ENCODE measurements at places on chromosomes 12 and 14. TPM values are rescaled to one million over a fixed set of nuclear protein-coding genes. Genes with fewer than 3 reads are reported as not detected.

- no peak for DNase-seq
Measured at GRCh38 chr12:9342614-9343353, 134.6 kb upstream of the PZP start.

- no peak for DNase-seq
Measured at GRCh38 chr12:18595412-18595811, 142.4 kb downstream of the PLCZ1 start.

GRCh38 chr12:62642486-62642885 lies 175.9 kb downstream of the MON2 start:
- no peak for DNase-seq

GRCh38 chr12:100031836-100032235 lies 47.1 kb upstream of the ANKS1B start:
- DNase-seq = no peak

GRCh38 chr14:32938719-32939253 lies at the start of gene NPAS3:
NPAS3 (plus strand) TSS chr14:32938879.
- DNase-seq = peak; percentile 59

DNA sequence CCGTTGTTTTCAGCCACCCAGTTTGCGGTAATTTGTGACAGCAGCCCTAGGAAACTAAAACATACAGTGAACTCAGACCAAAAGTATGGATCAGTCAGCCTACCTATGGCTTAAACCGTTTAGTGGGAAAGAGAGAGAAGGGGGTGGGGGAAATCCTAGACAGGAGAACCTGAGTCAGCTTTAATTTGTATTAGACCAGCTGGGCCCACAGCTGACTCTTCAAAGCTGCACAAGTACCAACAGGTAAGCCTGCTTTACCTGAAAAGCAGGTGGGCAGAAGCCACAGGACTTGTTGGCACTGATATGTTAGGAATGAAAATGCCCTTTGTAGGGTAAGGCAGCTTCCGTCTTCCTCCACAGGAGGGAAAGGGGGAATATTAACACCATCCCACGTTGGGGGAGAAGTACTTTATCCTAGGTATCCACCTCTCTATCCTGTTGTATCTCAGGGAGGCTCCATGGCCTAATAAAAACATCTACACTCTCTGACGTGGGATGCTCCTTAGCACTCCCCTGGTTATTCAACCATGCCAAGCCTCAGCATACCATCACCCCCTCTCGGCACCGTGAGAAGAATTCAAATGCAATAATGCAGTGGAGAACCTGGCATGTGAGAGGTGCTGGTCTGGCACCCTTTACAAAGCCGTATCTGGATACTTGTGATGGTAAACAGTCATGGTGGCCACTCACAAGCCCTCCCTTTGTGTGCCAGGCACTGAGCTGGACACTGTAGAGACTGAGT lies 70.3 kb downstream of the STON2 start:
- DNase-seq = no peak

DNA sequence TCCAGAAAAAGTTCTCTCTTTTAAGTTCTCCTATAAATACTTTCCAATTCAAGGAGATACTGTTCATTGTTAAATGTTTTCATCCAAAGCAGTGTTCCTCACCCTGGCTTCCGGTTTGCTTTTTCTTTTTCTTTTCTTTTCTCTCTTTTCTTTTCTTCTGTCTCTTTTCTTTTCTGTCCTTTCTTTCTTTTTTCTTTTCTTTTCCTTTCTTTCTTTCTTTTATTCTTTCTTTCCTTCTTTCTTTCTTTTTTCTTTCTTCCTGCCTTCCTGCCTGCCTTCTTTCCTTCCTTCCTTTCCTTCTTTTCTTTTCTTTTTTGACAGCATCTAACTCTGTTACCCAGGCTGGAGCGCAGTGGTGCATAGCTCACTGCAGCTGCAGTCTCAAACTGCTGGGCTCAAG lies 75.8 kb downstream of the PPM1A start:
- no peak for DNase-seq

DNA sequence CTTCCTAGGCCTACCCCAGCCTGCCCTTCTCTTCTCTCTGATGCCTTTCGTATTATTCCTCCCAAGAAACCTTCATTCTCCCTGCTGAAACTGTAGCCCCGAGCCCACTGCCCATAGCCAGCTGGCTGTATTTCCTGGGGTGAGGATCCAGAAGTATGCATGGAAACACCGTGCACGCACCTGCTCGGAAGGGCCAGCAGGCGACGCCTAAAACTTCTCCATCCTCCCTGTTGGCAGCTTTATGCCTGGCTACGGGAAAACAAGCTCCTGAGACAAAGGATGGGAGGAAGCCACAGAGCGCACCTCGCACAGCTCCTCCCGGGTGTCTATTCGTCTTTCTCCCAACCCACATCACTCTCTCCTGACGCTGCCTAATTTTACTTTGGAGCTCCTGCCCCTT lies 69.0 kb upstream of the CAPRIN2 start:
- DNase-seq = no peak

DNA sequence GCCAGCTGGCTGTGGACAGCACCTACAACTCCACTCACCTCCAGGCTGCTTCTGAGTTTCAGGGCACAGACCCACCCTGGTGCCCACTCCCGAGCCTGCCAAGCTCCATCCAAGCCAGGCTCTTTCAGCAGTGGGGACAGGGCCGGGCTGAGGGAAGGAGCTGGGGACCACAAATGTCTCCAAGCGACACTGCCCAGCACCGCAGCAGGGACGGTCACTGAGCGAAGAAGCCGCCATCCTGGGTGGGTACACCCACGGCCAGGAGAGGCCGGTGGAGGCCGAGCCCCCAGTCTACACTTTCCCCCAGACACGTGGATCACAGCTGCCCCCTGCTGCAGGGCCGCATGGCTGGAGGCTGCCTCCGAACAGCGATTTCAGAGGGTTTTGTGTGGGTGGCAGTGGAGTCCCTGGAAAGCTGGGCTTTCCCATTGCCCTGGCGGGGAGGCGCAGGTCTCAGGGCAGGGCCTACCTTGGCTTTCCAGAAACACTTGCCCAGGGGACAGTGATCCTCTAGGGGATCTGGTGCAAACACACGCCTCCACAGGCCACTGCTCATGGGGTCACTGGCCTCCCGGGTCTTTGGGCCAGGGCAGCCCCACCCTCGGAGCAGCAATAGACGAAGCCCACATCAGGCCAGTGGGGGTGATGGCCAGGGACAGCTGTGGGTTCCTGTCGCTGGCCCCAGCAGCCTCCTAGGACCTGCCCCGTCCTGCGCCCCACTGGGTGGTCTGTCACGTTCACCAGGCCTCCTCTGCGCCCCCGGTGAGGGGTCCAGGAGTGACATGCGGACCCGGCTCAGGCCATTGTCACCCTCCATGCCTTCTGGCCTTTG lies 1.2 kb upstream of the GPR132 start:
- DNase-seq = no peak

DNA sequence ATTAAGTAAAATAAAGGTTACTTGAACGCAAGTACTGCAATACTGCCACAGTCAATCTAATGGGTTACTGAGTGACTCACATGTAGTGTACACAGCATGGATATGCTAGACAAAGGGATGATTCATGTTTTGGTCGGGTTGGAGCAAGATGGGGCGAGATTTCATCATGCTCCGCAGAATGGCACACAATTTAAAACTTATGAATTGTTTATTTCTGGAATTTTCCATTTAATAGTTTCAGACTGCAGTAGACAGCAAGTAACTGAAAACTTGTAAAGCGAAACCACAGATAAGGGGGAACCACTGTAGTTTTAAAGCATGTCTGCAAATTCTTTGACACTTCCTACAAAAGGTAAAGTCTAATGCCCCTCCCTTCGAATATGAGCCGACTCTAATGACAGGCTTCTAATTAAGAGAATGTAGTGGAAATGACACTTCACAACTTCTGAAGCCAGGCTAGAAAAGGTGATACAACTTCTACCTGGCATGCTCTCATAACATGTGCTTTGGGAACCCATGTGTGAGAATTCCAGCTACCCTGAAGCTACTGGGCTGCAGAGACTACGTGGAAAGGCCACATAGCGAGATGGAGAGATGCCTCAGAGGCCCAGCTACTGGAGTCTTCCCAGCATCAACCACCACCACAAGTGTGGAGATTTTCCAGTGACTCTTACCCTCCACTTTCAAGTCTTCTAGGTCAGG lies 13.9 kb upstream of the TCP11L2 start:
- no peak for DNase-seq

DNA sequence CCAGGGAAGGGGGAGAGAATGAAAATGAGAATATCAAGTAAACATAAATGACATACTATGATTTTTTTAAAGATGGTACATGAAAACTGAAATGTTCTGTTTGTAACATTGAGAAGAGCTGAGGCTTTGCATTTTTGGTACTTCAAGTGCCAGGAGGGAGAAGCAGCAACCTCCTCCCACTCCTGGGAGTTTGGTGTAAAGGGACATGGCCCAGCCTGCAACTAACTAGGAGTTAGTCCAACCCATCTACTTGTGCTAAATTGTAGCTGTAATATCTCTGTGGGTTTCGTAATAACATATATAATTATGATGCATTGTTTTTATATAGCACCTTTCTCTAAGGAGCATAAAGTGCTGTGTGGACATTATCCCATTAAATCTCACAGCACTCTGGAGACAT lies 517.5 kb downstream of the NELL2 start:
- DNase-seq = no peak

DNA sequence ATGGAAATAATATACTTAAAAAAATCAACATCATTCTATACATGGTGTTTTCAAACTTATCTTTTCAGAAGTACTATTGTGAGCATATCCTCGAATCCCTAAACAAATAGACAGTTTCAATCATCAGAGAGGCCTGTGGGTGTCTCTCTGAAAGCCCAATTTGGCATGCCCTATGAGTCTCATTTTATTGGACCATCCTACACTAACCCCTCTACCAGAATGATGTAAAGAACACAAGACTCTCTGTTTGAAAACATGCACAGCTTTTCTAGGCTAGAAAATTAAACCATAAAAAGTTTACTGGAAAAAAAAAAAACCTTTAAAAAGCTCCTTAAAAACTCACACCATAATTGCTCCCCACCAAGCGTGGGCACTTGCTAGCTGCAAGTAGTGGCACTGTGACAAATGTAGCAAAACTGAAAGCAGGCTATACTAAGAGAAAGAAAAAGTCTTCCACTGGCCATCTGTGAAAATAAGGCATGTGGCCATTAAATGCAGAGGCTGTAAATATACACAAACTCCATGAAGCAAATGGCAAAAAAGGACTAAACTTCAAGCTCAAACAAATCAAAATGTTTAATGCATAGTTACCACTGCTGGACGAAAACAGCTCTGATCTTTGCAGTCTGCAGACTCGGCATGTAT lies 394.2 kb downstream of the SOX5 start:
- no peak for DNase-seq

- no peak for DNase-seq
Measured at GRCh38 chr12:56414401-56414800, 34.8 kb downstream of the TIMELESS start.

GRCh38 chr14:95288672-95289322 lies 30.9 kb downstream of the CLMN start:
- no peak for DNase-seq

DNA sequence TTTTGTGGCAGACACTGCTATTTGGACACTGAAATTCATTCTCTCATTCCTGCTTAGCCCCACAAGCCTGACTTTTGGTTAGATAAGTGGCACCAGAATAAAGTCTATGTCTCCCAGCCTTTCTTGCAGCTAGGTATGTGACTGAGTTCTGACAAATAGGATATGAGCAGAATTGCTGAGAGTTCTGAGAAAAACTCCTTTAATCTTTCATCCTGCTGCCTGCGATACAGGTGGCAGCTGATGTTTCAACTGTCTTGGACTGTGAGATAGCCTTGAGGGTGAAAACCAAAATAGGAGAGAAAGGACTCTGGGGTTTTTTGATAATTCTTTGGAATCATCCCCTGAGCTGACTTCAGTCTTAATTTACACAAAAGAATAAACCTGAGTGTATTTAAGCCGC lies 55.8 kb downstream of the MBIP start:
- DNase-seq = no peak

DNA sequence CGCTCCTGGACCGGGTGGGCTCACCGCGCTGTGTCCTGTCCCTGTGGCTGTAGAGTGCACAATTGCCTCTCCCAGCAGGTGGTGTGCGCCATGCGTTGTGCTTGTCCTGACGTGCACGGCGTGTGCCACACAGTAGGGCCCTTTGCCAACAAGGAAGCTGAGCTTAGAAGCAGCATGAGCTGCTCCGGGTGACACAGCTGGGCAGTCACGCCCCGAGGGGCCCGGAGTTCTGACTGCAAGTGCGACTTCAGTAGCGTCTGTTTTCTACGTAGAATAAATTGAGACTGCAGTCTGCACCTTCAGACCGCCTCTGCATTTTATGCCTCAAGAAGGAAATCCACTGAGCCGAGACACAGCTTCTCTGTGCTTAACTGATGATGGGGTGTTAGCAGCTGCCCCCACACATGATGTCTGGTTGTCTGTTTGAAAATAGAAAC lies 81.6 kb downstream of the ADGRD1 start:
- no peak for DNase-seq

- DNase-seq = no peak
Measured at GRCh38 chr12:29241821-29242591, 92.9 kb downstream of the FAR2 start.

GRCh38 chr14:73025544-73025943 lies 1.4 kb downstream of the ZFYVE1 start:
- no peak for DNase-seq

ASCL1 gene
- total RNA-seq = not detected

NTF3 gene
- 1.1 TPM for total RNA-seq

JKAMP gene
- 27.8 TPM for total RNA-seq

ABCD2 gene
- 8.5 TPM for total RNA-seq

MAPK1IP1L gene
- 58.1 TPM for total RNA-seq

FAM90A1 gene
- not detected for total RNA-seq

SLCO1B3 gene
- total RNA-seq = not detected
